ENCODE measurements at places on chromosomes 5 and 9.

DNA sequence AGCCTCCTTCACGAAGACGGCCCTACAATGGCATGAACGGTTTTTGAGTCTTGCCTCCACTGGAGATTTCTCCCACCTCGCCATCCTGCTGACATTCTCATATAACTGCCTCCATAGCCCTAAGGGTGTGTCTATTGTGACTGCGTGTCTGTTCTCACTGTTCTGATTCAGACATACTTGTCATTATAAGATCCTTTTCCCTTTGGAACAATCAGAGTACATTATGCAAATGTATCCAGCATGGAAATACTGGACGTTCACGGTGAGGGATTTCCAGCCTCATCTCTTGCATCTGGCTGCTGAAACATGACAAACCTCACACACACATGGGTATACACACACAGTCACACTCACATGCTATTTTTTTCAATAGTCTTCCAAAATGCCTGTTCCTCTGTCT lies 402.1 kb downstream of the DIRAS2 start:
- DNase-seq = no peak

- DNase-seq = no peak
Observed at GRCh38 chr9:93020771-93021670, 37.5 kb upstream of the SUSD3 start.

- peak; percentile 52 for DNase-seq
Observed at GRCh38 chr9:133558191-133559126, 24.0 kb downstream of the ADAMTSL2 start.

- DNase-seq = no peak
Observed at GRCh38 chr9:79060766-79061165, 511.0 kb upstream of the TLE4 start.

DNA sequence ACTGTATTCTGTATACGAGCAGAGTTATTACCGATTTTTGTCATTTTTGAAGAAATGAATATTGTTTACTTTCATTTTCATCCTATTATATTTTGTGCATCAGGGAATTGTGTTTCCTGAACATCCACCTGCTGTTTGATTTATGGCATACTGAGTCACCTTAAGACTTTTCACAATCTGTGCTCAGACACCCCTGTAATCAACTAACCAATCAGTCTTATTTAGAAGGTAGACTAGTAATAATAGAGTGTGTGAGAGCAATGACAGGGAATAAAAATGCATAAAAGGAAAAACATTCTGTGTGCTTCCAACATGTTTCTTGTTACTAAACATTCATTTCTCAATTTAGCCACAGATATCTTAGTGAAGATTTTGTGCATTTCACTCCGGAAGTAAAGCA lies 1413.6 kb upstream of the ACO1 start:
- no peak for DNase-seq

GRCh38 chr9:89011683-89012082 lies 20.4 kb downstream of the S1PR3 start:
- no peak for DNase-seq

DNA sequence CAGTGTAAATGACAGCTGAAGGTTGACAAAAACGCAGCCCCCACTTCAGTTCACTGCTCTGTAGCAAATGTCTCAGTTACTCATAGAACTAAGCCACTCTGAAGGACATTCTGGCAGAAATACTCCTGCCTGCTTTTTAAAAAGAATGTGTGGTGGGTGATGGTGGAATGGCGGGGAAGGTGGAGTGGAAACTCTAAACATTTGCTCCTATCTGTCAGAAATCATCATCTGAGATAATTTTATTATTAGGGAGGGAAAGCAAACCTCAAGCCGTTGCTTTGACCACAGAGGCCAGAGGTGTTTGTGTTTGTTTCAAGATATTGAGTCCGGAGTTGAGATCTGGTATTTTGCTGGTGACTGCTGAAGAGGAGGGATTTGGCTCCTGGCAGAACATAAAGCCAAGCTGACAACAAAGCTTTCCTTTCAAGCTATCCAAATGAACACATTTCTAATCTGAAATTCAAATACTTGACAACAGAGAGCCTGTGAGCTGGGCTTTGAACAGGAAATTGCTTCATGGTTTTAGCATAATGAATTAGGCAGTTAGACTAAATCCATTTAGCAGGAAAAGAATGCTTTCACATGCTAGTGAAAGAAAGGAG lies 362.7 kb downstream of the CSNK1G3 start:
- DNase-seq = no peak

- no peak for DNase-seq
Observed at GRCh38 chr5:27474047-27474309, 435.6 kb upstream of the CDH9 start.

DNA sequence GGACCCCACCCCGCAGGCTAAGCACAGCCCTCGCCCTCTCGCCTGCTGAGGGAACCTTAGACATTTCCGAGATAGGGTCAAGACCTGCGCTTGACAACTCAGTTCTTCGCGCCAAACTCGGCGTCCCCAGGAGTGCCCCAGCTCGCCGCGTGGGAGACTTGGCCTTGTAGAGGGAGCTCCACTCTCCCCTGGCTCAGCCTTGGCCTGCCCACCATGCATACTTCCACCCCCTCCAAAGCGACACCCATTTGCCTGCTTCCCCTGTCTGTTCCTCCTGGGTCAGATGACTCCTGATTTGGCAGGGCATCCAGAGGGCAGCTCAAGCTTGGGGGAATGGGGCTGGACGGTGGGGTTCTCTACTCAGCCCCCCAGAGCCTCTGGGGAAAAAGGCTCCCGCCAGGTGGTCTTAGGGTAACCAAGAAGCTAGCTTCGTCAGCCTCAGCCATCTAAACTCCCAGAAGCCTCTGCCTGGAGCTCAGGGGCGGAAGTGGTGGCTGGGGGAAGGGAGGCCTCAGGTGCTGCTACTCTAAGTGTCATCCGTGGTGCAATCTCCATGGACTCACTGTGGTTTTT lies 560 bp downstream of the DOCK2 start:
- DNase-seq = peak; percentile 79

Measured in stimulated activated CD4-positive, alpha-beta T cell treated with anti-CD3 and anti-CD28 coated beads, Interleukin-1b, Interleukin-23, amount 100 ng/mL, for 48 hours (primary cell).